ENCODE measurements at places on chromosomes 7 and 10. TPM values are rescaled to one million over a fixed set of nuclear protein-coding genes. Genes with fewer than 3 reads are reported as not detected.

DNA sequence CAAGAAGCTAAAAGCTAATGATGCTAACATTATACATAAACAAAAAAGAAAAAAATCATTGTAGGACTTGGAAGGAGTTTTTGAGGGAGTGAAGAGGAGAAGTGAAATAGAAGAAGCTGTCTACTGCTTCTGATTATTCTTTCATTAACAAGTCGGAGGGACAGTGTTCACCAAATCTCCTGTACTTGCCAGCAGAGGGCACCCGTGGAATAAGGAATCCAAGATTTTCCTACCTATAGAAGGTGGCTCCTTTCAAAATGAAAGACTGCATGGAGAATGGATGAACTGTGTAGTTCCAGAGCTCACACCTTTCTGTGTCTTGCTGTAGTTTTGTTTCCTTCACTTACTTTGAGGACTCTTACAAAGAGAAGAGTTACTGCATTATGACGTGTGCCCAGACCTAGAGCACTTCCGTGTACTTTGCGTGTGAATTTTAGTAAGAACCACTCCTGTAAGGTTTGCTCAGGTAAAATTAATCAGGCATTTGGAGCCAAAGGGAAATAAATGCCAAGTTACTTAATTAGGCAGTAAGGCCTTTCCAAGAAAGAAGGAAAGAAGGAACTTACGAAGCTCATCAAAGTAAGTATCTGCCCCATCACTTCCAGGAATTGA, 145.1 kb downstream of the SEMA3D start:
- DNase-seq, result peak; percentile 62

GRCh38 chr7:143239813-143240212, 18.0 kb downstream of the TAS2R40 start:
- DNase-seq, result no peak

GRCh38 chr10:112487964-112488363, 40.9 kb downstream of the VTI1A start:
- no peak for DNase-seq

GRCh38 chr10:6048281-6049030, 13.7 kb downstream of the IL2RA start:
- DNase-seq, result peak; percentile 21

GRCh38 chr10:110414548-110415309, 83.0 kb upstream of the DUSP5 start:
- no peak for DNase-seq

DNA sequence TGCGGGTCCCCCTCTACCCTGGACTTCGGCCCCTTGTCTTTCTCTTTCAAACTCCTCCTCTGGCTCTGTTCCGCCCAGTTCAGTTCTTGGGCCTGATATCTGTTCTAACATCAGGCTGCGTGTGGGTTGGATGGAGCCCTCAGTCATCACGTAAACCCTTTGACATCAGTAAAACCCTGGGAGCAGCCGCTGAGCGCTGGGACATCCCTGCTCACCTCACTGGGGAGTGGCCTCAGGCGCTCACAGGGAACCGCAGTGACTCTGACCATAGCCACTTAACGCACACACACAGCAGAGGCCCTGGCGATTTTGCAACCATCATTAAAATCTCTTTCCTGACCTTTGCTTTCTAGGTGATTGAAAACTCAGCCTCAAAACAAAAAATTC, 113.3 kb downstream of the CYTH3 start:
- no peak for DNase-seq

DNA sequence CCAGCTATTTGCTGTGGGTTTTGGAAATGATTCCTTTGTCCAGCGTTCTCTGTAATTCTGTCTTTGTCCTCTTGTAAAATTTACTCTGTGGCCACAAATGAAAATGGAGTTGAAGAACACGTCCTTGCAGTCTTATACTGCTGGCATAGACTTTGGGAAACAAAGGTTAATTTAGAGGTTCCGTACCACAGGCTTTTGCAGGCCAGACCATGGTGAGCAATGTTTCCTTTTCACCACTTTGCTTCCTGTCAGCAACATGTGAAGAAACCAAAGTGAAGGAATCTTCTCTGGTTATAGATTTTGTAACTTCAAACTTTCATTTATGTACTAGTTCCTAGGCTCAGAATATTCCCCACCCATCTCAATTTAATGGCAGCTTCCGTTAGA, 488.5 kb downstream of the MDFIC start:
- no peak for DNase-seq

DNA sequence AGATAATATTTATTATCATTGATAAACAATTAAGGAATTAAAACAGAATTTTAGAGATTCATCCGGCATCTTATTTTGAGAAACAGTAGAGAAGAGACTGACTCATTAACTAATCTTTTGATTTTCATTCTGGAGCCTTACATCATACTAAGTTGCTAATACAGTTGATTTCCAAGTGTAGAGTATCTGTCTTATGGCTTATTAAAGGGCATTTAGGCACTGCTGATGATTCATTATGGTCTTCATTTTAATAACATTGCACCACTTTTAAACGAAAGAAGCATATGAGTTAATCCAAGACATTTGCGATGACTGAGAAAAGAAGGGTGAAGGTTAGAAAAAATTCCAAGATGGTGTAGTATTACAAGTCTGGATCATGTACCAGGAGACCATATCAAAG, 186.0 kb upstream of the CACNA2D1 start:
- no peak for DNase-seq

DNA sequence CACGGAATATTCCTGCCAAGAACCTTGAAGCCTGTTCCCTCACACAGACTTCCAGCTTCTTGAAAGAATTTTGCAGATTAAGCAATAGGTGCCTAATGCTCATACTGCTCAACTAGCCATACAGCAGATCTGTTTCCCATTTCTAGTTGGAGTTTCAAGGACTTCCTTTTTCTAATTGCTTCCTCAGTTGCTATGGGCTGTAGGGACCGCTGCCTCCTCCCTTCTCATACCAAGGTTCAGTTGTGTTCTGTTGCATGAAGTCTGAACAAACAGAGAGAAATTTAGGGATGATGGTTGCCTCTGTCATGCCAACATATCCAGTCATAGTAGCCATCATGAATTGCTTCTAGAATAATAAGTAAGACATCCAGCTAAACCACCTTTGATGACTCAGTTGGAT, 6.8 kb downstream of the ITGA8 start:
- no peak for DNase-seq

DNA sequence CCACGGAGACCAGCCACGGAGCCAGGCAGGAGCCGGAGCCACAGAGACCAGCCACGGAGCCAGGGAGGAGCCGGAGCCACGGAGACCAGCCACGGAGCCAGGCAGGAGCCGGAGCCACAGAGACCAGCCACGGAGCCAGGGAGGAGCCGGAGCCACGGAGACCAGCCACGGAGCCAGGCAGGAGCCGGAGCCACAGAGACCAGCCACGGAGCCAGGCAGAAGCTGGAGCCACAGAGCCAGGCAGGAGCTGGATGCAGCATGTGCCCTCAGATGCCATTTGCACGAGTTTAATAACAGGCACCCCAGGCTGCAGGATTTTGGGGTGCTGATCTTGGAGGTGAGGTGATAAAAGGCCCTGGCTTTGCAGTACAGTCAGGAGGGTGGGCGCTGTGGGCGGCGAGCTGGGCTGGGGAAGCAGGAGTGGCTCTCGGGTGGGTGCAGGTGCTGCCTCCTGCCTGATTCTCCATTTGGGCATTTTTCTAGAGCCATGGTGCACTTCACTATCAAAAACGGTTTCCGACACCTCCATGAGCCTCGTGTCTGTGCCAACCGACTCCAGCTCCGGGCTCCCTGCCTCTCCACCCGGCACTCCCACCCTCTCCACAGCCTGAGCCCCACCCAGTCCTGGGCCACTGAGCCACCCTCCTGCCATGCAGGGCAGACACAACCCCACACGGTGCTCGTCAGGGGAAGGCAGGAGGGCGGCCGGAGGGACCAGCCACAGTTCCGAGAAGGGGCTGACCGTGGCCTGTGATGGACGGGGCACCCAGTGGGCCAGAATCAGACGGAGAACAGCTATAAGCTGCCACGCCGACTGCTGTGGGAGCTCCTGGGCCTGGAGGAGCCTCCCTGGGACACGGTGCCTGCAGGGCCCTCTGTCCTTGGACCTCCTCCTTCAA, 40.8 kb upstream of the NKX6-2 start:
- DNase-seq, result no peak

- no peak for DNase-seq
Measured at GRCh38 chr7:54429111-54429510, 113.1 kb upstream of the VSTM2A start.

- no peak for DNase-seq
Measured at GRCh38 chr10:130804281-130804680, 507.2 kb downstream of the TCERG1L start.

DNA sequence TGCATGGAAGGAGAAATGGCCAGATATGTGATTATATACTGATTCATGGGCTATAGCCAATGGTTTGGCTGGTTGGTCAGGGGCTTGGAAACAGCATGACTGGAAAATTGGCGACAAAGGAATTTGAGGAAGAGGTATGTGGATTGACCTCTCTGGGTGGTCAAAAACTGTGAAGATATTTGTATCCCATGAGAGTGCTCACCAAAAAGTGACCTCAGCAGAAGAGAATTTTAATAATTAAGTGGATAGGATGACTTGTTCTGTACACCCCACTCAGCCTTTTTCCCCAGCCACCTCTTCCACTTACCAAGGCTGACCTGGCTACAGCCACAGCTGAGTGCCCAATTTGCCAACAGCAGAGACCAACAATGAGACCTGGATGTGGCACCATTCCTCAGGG, 146.7 kb downstream of the GPR37 start:
- no peak for DNase-seq

GRCh38 chr7:108265007-108265406, 134.8 kb upstream of the LAMB4 start:
- DNase-seq, result no peak

DNA sequence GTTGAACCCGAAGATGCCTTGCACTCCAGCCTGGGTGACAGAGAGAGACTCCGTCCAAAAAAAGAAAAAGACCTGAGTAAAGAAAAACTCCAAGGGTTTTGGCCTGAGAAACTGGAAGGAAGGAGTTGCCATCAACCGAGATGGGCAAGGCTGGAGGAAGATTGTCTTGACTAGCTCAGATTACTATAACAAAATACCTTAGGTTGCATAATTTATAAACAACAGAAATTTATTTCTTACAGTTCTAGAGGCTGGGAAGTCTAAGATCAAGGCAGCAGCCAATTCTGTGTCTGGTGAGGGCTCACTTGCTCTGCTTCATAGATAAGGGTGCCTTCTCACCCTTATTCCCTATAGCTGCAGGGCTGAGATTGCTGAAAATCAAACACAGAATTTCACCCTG, 91.2 kb downstream of the CUL2 start:
- DNase-seq, result no peak

- no peak for DNase-seq
Measured at GRCh38 chr7:34198231-34198641, 292.9 kb downstream of the BMPER start.

DNA sequence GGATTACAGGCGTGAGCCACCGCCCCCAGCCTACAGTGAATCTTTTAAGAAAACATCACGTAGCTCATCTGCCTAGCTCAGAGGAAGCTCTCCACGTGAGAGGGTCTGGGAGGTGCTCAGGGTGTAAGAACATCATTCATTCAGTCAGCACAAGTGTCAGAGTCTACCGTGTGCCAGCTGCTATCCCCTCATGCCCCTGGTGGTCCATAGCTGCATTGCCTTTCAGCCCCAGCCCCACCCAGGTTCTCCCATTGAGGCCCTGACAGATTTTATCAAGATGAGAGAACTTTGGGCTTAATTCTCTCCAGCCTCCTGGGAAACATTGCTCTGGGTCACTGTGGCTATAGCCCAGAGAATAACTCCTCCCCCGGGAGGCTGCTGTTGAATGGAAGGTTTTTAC, 45.1 kb downstream of the ZNF503 start:
- no peak for DNase-seq

- no peak for DNase-seq
Measured at GRCh38 chr10:96665306-96665705, 55.0 kb downstream of the PIK3AP1 start.

- no peak for DNase-seq
Measured at GRCh38 chr7:141512597-141512996, 38.6 kb upstream of the AGK start.

GRCh38 chr7:20201380-20201779, 15.8 kb downstream of the MACC1 start:
- DNase-seq, result no peak

DNA sequence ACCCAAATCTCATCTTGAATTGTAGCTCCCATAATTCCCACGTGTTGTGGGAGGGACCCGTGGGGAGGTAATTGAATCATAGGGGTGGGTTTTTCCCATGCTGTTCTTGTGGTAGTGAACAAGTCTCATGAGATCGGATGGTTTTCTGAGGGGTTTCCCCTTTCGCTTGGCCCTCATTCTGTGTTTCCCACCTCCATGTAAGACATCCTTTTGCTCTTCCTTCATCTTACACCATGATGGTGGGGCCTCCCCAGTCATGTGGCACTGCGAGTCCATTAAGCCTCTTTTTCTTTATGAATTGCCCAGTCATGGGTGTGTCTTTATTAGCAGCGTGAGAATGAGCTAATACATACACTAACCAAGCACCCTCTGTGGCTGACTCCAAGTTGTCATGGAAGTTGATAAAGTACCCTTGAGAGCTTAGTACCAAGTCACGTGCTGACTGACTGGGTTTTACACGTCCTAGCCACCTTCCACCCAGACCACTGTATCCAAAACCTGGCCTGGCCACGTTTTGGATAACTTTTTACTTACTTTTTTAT, 614.4 kb downstream of the SDK1 start:
- no peak for DNase-seq

GRCh38 chr10:126568809-126569385, 101.6 kb downstream of the C10orf90 start:
- no peak for DNase-seq

GRCh38 chr10:26025523-26025922, 91.5 kb downstream of the MYO3A start:
- no peak for DNase-seq

GRCh38 chr10:95504246-95504691, 56.9 kb downstream of the SORBS1 start:
- DNase-seq, result no peak

DNA sequence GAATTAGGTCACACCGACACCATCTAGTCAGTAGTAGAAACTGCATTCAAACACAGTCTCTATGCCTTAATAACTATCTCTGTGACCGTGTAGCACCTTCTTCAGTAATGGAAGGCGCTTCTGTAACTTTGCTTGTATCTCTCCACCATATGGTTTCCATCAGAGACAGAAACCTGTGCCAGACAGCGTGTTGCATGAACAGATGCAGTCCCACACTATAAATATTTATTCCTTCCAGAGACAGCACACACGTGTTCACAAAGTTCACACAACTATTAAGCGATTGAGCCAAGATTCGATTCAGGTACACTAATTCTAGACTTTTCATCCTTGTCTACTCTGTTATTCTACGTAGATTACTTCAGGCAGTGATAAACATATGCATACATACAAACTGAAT, 873.9 kb upstream of the MBL2 start:
- no peak for DNase-seq

FOXL3 gene
- not detected for total RNA-seq

SFTPA1 gene
- 4.6 TPM for total RNA-seq

GTF2IRD1 gene
- total RNA-seq, result 10.3 TPM

C10orf95 gene
- total RNA-seq, result not detected

GIMAP1 gene
- 1.4 TPM for total RNA-seq

CHST3 gene
- 1.3 TPM for total RNA-seq

STEAP4 gene
- 28.3 TPM for total RNA-seq

CTTNBP2 gene
- total RNA-seq, result 1.9 TPM

HKDC1 gene
- 0.65 TPM for total RNA-seq

ENKUR gene
- total RNA-seq, result 0.48 TPM

ASB10 gene
- not detected for total RNA-seq

GNGT1 gene
- total RNA-seq, result not detected

SKIDA1 gene
- 3.4 TPM for total RNA-seq

OR2A12 gene
- not detected for total RNA-seq

SAP25 gene
- 0.86 TPM for total RNA-seq
